IPS-NIHi11 (cell line): ENCODE measurements at places on chromosomes 7 and 10.

GRCh38 chr7:30545791-30546555 is 41.3 kb upstream of the GGCT start:
- no peak for DNase-seq

DNA sequence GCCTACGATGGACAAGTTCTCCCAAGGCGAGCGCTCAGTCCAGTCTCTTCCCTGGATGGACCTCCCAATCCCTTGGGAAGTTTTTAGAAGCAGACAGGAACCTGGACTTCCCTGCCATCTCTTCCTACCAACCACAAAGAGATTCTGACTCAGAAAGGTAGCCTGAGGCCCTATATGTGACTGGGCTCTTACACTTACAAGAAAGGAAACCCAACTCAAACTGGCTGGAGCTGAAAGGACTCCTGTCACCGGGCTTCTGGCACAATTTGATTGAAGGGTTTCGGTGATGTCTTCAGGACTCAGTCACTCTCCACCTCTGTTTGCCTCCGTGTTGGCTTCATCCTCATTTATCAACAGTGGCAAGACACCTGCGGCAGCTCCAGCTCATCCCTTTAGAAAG is 3.7 kb upstream of the COL13A1 start:
- no peak for DNase-seq

DNA sequence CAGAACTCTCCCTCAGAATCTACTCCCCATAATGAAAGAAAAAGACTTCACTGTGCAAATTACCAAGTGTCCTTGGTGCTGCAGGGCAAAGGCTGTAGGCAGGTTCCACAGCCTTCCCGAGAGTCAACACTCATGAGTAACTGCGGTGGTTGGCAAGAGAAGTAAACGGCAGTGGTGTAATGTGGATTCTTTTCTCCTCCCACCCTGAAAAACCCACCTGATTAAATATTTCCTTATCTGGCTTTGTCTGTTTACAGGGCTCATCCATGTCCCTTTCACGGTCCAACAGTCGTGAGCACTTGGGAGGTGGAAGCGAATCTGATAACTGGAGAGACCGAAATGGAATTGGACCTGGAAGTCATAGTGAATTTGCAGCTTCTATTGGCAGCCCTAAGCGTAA is 300.9 kb downstream of the BICC1 start:
- DNase-seq: no peak

DNA sequence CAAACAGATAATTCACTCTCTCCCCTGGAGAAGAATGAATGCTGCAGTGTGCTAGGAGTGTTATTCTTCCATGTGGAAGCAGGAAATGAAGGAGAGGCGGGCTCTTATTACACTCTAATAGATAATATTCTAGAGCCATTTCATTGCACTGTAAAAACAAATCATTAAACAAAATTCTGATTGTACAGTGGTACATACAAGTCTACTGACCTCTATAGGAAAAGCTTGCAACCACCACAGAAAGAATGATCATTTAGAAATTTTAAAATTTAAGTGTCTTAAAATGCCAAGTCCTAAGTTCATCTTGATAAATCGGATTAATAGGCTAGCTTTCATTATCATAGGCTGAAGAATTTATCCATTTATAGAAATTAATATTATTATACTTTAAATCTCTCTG is 960.3 kb upstream of the LRRN3 start:
- DNase-seq: no peak

- DNase-seq: no peak
These were observed 19.3 kb downstream of the ELMO1 start for GRCh38 chr7:37429435-37429791.

DNA sequence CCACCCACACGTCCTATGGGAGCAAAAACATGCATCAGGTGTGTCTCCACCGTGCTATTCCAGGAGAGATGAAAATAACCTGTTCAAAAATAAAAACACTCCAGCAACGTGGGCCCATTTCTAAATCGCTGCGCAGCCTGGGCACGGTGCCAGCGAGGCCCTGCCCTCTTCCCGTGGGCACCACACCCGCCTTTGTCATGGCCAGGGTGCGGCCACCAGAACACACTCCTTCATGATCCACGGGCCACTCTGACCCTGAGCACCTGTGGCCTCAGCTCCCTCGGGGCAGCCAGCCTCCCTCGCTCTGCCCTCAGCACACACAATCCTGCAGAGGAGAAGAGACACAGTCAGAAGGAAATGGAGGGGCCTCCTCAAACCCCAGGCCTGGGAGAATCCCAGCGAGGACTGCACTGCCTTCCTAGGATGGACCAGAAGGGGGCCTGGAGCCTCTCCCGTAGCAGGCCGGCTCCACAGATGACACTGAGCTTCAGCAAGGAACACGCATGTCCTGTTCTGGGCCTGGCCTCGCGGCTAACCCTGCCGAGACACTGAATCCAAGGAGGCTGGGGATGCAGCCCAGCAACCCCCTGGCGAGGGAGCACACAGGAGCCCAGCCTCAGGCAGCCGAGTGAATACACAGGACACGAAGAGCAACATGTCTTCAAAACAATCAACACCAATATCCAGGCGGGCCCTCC is 169.0 kb downstream of the MAD1L1 start:
- DNase-seq: no peak

GRCh38 chr10:131496351-131497052 is 185.0 kb upstream of the TCERG1L start:
- peak; percentile 49 for DNase-seq

DNA sequence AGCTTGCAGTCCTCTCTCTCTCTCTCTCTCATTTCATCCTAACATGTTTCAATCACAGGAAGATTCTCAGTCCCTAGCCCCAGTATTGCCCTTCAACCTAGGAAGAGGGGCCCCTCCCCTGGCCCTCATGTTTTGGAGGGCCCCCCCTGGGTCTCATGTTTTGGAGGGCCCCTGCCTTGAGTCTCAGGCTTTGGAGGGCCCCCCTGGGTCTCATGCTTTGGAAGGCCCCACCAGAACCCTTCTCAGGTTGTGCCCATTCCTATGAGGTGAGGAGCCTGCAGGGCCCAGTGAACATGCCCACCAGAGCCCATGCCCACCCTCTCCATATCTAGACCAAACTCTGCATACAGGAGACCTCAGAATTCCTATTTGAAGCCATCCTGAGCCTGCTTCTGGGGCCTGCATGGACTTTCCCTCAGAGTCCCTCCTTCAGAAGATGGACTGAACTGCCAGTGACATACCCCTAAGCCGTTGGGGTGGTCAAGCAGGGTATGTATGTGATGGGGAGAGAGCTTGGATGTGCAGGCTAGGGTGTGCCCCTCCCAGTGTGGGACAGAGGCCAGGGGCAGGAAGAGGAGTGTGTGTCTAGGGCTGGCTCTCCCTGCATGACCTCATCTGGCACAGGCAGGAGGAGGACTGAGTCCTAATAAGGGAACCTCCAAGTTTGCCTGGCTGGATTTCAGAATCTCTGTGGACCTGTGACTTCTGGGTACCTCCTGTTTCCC is 8.1 kb upstream of the VDAC2 start:
- peak; percentile 38 for DNase-seq

- no peak for DNase-seq
These were observed 317.7 kb downstream of the GLRX3 start for GRCh38 chr10:130453721-130454542.

- DNase-seq: peak; percentile 18
These were observed 592.6 kb downstream of the REEP3 start for GRCh38 chr10:64113792-64114191.

GRCh38 chr7:2542916-2543871 is 12.1 kb downstream of the BRAT1 start:
- DNase-seq: peak; percentile 8

GRCh38 chr7:115952832-115953231 is 77.7 kb downstream of the TFEC start:
- DNase-seq: no peak

DNA sequence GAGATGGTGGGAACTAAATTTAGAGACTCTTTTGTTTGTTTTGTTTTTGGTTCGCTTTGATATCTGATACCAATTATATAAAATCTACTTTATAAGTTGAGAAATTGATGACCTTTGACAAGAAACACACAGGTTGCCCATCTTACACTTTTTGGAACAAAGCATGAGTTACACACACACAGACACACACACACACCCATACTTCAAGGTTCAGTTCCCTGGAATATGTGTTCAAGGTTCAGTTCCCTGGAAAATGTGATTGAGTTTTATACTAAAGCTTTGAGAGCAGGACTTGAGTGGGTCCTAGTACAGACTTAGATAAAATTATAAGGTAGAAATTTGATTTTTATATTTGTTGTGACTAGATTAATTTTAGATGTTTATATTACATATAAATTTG is 134.2 kb upstream of the PRR15 start:
- DNase-seq: no peak

DNA sequence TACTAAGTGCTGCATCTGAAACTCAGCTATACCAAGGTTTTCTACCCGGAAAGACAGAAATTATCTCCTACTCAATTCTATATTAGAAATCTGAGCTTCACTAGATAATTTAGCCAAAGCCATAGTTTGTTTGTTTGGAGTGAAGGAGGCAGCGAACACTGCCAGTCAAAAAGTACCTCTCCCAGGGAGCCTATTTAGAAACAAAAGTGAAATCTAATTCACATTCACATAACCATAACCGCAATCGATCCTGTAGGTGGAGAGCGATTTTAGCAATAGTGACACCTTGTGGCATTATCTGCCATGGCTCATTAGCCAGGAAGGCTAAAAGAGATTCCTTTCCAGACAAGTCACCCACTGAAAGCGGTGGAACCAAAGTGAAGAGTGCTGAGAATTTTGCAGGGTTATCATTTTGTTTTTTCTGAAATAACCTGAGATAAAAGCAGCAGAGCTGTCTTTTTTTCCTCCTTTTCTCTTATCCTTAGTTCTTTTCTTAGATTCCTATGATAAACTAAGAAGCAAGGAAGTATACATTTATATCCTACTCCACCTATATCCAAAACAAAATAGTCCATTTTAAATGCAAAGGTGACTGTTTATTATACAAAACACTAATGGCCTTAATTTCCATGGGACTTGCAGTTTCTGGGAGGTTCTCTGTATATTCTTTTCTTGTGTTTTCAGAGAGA is 83.7 kb upstream of the BET1 start:
- DNase-seq: peak; percentile 72

DNA sequence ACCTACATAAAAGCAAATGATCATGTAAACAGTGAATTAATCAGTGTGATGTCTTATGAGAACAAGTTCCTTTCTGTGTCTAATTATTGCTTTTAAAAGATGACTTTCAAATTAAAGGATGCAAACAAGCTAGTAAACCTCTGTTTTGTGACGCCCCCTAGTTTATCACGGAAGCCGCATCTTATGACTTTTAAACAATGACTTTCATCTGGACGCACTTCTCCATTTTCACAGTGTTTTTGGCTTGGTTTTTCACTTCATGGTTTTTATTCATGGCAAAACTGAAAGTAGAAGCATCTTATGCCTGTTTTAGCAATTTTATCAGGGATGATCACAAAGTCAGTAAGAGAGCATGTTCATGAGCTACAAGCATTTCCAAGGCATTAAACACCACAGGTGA is 35.0 kb downstream of the ITGA8 start:
- no peak for DNase-seq

GRCh38 chr7:87075671-87076404 is 16.4 kb upstream of the ELAPOR2 start:
- DNase-seq: no peak

GRCh38 chr10:70321233-70321632 is 37.4 kb upstream of the NPFFR1 start:
- no peak for DNase-seq

- no peak for DNase-seq
These were observed 121.3 kb downstream of the ADK start for GRCh38 chr10:74272288-74272687.

DNA sequence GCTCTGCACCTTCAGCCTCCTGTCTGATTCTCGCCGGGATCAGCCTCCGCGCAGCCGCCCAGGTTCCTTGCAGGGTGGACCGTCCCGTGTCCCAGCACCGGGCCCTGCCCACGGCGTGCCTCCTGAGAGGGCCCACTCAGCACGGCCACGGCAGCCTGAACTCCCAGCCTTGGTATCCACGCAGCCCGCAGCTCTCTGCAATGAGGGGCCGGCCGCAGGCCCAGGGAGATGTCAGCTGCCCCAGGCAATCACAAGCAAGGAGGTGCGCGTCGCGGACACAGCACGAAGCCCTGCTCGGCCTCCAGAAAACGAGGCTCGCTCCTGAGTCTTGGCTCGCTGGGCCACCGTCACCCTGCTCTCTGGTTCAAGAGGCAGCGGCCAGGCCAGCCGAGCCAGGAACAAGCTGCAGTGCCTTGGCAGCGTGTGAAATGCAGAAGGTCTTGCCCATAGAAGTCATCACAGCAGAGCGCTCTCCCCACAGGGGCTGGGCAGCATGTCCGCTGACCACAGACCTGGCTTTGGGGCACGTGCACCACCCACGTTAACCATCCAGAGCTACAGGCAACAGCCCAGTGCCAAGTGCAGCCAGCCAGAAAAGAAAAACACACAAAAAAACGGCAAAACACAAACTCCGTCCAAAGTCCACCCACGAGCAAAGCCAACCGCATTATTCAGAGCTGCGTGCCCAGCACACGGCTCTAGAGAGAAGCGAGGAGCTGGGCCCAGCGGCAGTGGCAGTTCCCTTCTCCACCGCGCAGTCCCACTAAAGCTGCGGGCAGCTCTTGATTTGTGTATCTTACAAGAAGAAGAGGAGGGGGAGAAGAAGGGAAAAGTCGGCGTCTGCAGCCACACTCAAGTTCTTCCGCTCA is 13.9 kb downstream of the GPER1 start:
- DNase-seq: no peak

DNA sequence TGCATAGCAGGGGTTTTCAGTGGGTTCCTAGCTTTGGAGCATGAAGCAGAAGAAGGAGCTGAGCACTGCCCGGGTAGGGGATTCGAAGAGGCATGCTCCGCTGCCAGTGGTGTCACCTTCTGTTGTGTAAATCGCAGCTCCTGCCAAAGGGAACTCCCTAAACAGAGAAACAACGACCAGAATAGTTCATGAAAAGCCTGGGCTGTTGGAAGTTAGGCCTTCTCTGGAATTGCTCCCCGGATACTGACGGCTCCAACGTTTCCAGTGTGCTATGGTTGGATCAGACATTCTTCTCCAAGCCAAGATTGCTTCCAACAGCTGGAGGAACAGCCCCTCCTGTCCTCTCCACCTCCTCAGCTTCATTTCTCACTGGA is 546.0 kb upstream of the FZD8 start:
- DNase-seq: peak; percentile 46

GRCh38 chr10:115050375-115051010 is 42.7 kb upstream of the ATRNL1 start:
- DNase-seq: no peak

DNA sequence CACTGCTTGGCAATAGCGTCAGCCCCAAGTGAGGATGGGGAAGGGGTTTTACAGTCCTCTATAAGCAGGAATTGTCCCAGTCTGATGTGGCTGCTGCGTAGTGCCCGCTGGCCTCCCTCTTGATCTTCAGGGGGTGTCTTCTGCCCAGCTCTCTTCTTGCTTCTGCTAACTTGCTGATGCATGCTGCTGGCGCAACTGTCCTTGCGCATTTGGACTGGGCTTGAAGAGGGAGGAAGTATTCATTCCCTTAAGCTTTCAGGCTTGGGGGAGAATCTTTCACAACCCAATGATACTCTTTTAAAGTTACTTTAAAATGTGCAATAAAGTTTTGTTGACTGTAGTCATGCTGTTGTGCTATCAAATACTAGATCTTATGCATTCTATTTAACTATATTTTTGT is 10.3 kb downstream of the GALNT11 start:
- no peak for DNase-seq

GRCh38 chr7:104499975-104500374 is 171.6 kb downstream of the LHFPL3 start:
- no peak for DNase-seq
